ENCODE measurements at places on chromosomes 7 and 10. TPM values are rescaled to one million over a fixed set of nuclear protein-coding genes. Genes with fewer than 3 reads are reported as not detected.

DNA sequence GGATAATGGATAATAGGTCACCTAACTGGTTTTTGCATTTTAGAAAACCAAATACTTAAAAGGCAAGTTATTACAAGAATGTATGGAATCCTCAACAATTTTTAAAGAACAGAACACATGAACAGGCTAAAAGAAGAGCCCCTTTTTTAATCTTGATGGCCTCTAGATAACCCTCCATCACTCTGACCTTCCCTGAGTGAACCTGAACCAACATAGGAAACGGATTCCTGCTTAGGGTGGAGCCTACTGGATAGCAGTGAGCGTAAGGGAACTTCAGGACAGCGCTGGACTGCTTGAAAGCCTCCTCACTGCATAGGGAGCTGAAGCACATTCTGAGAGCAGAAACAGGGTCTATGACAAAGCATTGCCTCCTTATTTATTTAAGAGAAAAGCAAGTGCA, 20.5 kb downstream of the TRPV5 start:
- no peak for DNase-seq

DNA sequence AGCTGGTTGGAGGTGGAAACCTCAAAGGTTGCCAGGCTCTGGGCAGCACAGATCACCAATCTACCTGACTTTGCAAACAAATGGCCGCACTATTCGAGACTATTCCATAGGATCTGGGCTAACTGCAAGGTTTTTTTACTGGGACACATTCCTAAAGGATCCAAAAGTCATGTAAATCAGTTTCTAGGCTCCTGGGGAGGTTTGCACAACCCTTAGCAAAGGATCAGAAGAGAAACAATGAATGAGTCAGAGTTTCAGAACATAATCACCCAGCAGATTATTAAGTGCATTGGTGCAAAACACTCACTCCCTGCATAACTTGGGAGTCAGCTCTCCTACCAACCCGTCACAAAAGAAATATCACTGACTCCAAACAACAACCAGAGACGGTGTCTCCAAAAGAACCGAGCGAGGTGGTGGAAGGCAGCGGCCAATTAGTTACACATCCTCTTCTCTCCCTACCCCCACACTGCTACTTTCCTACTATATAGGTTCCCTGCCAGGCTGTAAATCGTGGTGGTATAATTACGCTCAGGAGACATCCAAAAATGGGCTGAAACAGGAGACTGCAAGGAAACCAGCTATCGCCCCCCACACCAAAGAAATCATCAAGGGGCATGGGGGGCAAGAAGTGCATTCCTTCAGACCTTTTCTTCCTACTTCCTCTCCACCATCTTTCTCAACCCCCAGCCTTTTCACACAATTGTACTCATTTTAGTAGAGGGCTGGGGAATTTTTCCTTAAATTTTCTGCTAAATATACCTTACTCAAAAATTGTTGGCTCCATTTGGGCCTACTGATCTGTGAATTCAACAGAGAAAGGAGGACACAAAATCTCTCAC, 3.2 kb downstream of the UBE2H start:
- DNase-seq: no peak

DNA sequence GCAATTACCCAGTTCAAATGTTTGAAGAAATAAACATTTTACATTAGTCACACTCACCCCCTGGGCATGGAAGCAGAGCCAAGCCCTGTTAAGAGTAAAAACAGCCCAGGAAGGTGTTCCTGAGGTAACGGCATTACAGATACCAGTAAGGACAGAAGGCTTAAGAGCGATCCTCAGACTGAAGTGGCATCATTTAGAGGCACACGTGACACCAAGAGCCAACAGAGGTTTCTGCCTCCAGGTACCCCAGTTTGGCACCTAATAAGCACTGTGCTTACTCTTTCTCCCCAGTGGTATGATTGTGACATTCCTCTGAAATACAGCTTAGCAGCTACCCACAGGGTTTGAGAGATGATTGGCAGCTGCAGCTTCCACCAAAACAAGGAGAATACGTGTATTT, 17.2 kb downstream of the MMS19 start:
- DNase-seq: no peak

- no peak for DNase-seq
Observed at GRCh38 chr10:21041763-21042458, 144.8 kb upstream of the NEBL start.

DNA sequence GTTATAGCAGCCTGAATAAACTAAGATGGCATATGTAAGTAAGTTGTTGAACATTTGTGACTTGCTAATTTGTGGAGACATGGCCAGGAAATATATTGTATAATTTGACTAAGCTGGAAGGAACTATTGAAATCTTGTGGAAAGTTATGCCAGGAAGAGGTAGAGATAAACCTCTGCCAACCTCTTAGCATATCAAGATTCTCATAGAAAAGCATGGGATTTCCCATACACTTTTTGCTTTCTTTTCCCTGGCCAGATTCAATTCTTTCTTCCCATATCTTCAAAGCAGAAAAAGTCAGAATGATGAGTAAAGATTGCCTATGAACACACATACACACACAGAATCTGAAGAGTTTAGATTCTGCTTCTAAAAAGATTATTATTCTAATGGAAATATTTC, 216.2 kb downstream of the SEMA3D start:
- no peak for DNase-seq

UPK3B gene
- total RNA-seq: not detected

- no peak for DNase-seq
Observed at GRCh38 chr10:7797582-7797981, 9.6 kb downstream of the ATP5F1C start.

AMZ1 gene
- total RNA-seq: 2.2 TPM

SLC39A12 gene
- total RNA-seq: 2.2 TPM

Data from occipital lobe (tissue), 3 donors.